DMS53 (cell line): ENCODE measurements at places on chromosomes 3 and 15.

GRCh38 chr3:100270215-100270583, 9.4 kb downstream of the TBC1D23 start:
- no peak for DNase-seq

DNA sequence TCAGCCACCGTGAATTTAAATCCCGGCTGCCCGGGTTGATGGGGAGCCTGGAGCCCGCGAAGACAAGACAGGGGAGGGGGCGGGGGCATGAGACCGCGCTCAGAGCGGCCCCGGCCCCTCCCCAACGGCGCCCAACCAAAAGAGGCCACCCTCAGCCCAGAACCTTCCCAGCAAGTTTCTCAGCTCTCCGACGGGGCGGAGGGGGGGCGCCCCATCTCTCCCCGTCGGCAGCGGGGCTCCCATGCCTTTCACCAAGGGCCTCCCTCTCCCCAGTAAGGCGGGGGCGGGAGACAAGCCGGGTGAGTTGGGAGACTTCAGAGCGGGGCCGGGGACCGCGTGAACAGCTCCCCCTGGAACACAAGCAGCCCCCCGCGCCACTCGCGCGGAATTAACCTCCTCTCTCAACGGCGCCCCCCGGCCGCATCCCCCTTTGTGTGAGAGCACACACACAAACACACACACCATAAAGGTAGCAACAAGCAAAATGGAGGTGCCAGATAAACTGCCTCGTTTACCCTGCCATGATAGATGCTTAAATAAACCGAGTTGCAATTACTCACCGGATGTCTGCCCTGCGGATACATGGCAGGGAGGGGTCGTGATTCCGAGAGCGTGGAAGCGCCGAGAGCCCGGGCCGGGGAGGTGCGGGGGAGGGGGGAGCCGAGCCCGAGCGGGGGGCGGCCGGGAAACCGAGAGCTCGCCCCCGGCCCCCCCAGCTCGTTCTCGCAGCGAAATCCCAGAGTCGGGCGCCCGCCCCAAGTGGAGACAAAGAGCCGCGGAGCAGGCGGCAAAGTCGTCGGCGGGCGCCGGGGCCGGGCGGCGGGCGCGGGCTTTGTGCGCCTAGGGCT, 1.3 kb downstream of the TLE3 start:
- peak; percentile 66 for DNase-seq

DNA sequence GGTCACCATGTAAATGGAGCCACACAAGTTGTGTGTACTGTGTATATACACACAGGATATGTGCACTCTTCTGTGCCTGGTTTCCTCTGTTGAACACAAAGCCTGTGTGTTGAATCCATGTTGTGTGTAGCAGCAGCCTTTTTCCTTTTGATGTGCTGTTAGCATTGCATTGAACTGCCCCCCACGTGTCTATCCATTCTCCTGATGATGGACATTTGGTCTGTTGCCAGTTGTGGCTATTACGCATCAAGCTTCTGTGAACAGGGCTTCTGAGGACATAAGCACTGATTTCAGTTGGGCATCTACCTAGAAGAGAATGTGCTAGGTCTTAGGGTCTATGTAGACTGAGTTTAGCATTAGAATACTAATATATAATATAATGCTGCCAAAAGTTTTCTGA, 77.4 kb downstream of the LSM3 start:
- DNase-seq: no peak

DNA sequence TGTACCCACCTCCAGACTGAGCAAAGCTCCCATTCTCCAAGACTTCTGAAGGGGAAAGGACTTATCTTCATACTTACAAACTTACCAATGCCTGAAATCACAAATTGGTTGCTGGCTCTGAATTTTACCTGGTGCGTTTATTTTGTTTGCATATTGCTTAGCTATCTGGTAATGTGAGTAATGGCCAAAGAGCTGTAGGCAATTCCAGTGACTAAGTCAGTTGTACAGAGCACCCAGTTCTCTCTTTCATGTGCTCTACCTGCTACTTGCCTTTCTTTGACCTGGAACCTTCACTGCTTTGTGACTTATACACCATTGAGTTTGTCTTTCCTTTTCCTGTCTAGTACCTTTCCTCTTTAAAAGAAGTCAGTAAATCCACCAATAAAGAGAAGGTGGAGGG, 755.9 kb upstream of the LMCD1 start:
- DNase-seq: no peak

DNA sequence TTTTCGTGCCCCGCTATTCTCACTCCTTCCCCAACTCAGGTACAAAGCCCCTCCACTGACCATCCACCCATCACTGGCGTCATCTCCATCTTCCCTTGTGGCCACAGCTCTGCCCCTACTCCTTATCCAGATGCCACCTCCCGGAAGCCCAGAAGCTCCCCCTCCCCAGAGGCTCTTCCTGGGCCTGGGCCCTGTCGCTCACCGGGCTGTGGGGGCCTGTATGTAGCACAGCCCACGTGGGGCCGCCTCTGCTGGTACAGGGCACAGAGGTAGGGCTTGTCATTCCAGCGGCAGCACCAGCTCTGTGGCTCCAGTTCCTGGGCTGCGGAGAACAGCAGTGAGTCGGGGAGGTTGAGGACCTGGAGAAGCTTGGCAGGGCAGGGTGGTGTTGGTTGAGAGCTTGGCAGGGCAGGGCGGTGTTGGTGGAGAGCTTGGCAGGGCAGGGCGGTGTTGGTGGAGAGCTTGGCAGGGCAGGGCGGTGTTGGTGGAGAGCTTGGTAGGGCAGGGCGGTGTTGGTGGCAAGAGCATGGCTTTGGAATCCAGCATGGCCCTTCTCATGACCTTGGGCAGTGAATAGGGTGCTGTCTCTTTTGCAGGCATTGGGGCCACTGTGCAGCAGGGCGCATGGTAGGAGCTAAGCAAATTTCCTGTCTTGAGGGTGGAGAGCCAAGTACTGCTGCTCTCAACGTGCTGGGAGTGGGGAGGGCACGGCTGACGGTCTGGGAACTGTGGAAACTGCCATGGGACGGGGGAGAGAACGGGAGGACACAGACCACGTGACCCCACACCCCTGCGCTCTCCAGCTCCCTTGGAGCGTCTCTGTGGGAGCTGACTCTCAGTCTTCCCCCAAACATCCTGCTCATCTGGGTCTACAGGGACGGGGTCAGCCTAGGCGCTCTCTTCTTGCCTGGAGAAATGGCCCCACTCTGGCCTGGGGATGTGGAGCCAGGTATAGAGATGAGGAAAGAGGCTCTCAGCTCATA, 43.4 kb downstream of the MUC20 start:
- no peak for DNase-seq

- no peak for DNase-seq
These were observed 48.6 kb downstream of the CHST2 start for GRCh38 chr3:143167969-143168854.

GRCh38 chr15:25690673-25691543, 172.2 kb downstream of the ATP10A start:
- no peak for DNase-seq

DNA sequence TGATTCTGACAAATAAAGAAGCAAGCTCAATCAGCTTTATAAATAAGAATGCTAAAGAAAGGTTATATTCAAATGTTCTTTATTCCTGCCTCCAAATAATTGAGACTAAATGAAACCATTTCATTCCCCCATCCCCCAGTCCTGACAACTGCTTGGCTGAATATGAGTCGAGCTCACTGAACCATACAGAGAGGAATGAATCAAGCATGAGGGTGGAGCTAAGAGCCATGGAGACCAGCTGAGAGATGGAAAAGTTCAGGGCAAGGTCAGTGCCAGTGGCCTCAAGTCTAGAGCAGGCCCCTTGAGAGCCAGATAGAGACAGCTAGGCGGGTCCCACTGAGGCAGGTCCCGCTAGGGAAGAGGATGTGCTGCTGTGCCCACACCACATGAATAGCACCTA, 188.7 kb upstream of the EIF1B start:
- DNase-seq: peak; percentile 41

- peak; percentile 56 for DNase-seq
These were observed 114.6 kb downstream of the CYP19A1 start for GRCh38 chr15:51223771-51224229.

GRCh38 chr3:129425213-129425612, 3.2 kb downstream of the EFCAB12 start:
- no peak for DNase-seq

GRCh38 chr3:149767720-149768119, 15.4 kb upstream of the COMMD2 start:
- DNase-seq: no peak

DNA sequence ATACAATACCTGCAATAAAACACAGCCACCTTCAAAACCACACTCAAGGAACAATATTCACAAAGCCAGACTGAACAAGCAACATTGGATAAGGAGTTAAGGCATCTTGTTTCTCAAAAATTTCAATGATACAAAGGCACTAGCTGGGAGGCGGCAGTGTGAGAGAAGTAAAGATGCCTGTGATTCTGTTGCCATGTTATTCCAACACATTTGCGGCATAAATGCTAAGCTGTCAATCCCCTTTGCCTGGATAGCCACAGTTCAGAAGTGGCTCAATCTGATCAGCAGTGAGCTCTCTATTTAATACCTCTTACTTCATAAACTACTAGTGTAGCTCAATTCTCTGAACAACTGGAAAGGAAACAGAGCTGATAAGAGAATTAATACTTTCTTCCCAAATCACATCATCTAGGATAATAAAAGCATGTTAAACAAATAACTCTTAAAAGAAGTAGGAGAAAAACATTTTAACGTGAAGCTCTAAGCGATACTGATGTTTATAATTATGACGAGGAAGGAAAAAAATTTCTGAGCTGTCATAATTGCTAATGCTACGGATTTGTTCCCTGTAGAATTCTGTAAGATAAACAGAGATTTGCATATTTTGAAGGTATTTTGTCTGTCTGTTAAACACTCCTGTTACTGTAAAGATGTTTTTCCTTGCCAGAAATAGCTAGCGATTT, 358.4 kb downstream of the FOXP1 start:
- no peak for DNase-seq

DNA sequence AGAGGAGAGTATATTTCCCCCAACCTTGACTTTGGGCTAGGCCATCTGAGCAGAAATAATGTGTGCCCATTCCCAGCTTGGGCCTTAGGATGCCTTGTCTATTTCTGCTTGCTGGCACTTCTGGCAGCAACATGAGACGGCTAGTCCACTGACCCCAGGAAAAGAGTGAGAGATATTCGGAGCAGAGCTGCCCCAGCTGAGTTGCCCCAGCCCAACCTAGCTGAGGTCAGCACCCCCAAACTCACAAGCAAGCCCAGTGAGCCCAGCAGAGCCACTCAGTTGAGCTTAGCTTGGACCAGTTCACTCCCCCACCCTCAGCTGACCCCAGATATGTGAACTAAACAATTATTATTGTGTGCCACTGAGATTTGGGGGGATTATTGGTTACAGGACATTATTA, 20.2 kb downstream of the ITGA11 start:
- DNase-seq: no peak

- peak; percentile 92 for DNase-seq
These were observed 88.0 kb downstream of the NUP210 start for GRCh38 chr3:13332158-13332557.

DNA sequence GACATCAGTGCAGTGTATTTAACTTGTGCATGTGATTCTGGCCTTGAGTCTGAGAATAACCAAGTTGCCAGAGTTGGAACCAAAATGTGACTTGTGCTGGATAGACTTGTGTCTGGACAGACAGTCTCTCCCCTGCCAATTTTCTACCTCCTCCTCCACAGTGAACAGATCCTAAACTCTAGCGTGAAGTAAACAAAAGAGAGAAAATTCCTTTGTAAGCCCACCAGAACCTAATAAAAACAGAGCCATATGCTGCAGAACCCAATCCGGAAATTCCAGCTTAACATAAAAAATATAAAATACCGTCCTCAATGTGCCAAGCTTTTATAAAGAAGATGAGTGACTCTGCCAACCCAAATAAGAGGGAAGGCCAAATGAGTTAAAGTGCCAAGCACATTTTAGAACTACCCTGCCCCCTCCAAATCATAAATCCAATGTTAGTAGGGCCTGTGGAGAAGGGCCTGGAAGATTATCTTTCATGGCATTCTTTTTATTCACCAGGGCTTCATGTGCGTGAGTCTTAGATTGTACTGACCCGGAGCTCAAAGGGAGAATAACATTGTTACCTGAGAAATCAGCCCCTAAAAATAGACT, 344.6 kb upstream of the PROK2 start:
- DNase-seq: no peak

GRCh38 chr15:37973856-37974255, 39.4 kb downstream of the TMCO5A start:
- DNase-seq: no peak

DNA sequence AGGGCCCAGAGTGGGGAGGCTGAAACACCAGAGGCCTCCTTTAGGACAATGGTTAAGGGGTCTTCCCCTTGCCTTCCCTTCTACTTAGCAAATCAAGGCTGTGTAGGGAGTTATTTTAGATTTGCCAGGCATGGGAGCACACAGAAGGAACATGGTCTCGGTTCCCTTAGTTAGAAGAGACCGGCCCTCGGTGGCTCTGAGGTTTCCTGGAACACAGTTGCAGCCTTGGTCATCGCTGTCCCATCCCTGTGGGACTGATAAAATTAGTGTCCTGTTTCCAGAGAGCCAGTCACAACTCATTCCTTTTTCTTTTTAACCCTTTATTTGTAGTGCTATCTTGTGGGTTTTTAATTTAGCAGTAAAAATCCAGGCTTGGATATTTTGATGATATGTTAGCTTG, 81.4 kb downstream of the CRTC3 start:
- DNase-seq: no peak

DNA sequence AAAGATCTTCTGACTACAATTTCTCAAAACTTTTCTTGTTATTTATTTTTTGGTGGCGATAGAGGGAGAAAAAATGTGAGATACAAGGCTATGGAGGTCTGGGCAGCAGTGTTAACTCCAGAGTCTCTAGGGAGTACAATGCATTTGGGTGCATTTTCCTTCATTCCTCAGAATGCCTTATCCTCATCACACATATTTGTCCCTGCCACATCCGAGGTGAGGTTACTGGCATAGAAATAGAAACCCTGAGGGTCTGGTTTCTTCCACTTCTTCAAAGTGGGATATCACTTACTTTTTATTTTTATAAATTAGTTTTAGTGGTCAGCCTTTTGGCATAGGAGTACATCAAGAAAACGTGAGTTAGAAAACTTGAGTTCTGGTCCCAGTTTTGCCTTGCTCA, 150.4 kb downstream of the TIGIT start:
- no peak for DNase-seq

DNA sequence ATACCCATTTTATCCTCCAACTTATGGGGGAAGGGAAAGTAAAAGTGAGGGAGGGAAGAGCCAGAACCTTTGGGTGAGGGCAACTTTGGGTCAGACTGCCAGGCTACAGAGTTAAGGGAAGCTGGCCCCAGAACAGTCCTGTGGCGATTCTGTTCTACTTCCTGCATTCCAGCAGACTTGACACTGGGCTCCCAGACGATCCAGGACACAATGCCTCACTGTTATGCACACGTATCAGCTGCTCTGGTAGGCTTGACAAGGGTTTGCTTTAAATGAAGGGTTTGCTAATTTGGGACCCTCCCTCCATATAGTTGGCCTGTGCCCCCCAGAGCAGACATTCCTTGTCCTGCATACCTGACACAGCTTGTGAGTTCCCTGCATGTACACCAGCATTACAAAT, 10.7 kb downstream of the GORASP1 start:
- DNase-seq: no peak

- DNase-seq: no peak
These were observed 720.1 kb downstream of the GBE1 start for GRCh38 chr3:81041331-81041730.
